ENCODE measurements at places on chromosomes 7 and 10.

- DNase-seq: no peak
Measured at GRCh38 chr10:21808550-21808949, 195.0 kb downstream of the DNAJC1 start.

GRCh38 chr7:96084881-96085553 is 236.9 kb downstream of the SLC25A13 start:
- no peak for DNase-seq

GRCh38 chr10:32548208-32548607 is 102.3 kb downstream of the CCDC7 start:
- no peak for DNase-seq

DNA sequence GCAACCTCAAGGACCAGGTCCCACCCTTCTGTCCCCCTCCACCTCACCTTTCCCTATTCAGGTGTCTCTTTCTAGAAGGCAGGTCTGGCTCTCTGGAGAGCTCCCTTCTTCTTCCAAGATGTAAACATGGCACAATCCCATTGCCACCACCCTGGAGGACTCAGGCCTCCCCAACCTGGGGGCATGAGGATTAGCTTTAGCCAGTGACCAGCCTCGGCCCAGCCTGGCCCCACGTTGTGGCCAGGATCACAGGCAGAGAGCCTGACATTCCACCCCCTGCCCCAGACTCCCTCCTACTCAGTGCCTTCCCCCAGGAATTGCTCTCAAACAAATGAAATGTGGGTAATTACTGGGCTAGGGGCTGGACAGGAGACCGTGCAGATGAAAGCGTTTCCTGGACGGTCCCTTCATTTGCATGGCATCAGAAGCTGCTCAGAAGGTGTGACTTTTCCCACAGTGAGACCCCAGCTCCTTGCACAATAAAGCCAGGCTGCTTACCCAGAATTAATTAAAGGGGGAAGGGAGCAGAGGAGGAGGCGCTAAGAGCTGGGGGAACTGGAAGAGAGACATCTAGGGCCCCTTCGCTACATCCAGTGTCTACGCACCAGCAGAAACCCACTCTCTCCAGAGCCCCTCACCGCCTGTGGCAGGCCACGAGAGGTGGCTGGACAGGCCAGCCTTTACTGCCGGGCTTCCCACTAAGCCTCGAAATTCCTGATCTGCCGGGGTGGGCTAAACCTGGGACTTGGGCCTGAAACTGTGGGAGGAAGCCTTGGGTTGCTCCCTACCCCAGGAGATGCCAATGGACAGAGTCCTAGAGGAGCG is 7.7 kb downstream of the FGF8 start:
- DNase-seq: no peak

DNA sequence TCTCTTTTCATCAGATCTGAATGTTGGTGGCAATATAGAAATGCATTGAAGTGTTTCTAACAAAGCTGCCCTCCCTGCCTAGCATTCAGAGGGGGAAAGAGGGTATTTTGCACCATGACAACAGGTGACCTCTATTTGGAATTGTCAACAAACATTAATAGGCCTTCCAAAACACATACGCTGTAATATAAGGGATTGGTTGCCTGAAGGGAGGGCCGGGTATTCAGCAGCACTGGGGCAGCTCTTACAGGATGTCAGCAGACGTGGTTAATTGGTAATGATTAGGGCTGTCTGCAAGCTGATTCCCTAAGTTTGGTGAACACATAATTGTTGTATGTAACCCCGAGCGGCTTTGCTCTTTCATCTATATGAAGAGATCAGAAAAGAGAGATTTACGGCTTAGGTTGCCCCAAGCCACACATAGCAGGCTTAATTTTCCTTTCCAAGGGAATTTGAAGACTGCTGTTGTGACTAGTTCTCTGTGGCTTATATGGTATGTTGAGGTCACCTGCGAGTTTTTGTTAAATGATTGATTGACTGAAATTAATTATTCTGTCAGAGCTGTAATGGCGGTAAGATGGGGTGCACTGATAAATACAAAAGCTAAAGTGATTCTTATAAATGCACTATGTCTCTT is 759.3 kb downstream of the LRMDA start:
- DNase-seq: no peak

DNA sequence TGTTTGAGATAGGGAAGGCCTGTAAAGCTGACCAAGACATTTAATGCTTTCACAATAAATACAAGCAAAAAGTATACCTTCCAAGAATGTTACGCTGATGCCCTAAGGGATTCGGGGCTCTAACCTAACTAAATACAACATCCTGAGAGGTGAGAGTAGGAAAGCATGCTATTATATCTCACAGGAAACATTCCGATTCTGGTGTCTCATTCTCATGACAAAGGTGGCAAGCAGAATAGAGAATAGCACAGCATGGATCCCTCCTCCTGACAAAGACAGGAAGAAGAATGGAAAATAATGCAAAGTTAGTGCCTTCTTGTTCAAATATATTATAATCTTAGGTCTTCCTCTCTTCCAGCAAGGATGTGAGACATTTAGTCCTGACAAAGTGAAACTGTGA is 504.3 kb downstream of the TFEC start:
- DNase-seq: no peak

DNA sequence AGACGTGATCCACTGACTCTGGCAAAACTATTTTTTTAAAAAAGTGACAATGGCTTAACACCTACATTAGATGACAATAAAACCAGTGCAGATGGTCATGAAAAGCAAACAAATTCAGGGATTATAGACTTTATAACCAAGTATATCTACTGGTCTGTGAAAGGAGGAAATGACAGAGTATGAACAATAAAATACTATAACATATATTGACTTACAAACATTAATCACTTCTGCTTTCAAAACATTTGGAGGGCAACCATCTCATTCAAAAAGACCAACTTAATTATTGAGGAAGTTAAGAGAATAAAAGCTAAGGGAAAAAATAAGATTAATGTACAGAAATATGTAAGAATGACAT is 34.8 kb downstream of the JMJD1C start:
- DNase-seq: no peak

DNA sequence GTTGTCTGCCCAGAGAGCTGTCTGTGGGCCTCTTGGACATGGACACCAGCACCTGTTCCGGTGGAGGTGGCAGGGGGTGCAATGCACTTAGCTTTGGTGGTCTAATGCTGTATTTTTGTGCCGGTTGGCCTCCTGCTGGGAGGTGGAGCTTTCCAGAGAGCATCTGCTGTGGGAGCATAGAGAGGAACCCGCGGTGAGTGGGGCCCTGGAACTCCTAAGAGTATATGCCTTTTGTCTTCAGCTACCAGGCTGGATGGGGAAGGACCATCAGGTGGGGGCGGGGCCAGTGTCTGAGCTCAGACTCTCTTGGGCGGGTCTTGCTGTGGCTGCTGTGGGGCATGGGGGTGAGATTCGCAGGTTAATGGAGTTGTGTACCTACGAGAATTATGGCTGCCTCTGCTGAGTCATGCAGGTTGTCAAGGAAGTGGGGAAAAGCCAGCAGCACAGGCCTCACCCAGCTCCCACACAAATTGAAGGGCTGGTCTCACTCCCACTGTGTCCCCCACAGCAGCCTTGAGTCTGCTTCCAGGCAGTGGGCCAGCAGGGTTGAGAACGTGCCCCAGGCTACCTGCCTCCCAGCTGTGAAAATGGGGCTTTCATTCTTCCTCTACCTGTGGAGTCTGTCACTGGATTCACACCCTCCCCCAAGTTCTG is 29.0 kb downstream of the JAKMIP3 start:
- DNase-seq: no peak

GRCh38 chr10:97596101-97597082 is 6.9 kb downstream of the C10orf62 start:
- no peak for DNase-seq

DNA sequence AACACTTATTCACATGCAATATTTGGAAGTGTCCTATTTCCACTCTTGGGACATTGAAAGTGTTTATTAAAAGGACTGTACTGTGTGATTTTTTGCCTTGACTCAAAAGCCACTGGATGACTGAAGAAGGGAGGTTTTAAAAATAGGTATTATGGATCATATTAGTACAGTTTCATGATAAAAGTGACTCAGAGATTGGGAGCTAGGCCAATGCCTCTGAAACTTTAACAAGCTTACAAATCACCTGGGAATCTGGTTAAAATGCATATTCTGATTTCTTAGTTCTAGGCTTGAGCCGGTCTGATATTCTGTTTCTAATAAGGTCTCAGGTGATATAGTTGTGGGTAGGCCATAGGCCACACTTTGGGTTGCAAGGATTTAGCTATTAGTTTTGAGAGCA is 191.2 kb downstream of the PLXDC2 start:
- DNase-seq: no peak

- DNase-seq: no peak
Measured at GRCh38 chr10:124449170-124450011, 444 bp downstream of the NKX1-2 start.

DNA sequence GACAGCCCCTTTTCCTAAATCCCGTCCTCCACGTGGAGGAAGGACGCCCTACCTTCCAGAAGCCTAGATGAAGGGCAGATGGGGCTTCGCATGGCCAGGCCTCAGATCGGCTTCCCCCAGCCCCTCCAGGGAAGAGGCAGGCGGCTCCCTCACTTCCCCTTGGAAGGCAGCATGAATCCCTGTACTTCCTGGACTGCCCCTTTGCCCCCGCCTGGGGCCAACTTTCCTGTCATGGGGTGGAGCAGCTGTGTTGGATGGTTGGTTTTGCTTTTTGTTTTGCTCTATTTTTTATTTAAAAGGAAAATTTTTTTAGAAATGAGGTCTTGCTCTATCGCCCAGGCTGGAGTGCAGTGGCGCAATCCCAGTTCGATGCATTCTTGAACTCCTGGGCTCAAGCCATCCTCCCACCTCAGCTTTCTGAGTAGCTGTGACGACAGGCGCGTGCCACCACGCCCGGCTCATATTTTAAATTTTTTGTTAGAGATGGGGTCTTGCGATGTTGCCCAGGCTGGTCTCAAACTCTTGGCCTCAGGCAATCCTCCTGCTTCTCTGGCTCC is 27.2 kb downstream of the GTF2IRD1 start:
- DNase-seq: no peak

DNA sequence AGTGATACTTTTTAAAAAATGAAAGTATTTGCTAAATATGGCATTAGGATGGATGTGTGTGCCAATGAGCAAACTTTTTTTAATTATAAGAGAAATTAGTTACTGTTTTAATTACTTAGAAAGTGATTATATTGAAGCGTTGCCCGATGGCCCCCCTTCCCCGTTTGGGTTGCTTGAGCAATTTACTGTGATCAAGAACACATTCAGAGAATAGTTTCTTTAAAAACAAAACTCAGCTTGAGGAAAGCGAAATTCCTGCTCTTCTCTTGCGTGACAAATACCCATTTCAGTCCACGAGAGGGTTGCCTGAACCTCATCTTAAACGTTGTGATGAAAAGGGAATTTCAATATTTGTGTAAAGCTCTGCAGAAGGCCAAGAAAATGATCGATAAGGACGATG is 234.1 kb downstream of the GATA3 start:
- DNase-seq: no peak

DNA sequence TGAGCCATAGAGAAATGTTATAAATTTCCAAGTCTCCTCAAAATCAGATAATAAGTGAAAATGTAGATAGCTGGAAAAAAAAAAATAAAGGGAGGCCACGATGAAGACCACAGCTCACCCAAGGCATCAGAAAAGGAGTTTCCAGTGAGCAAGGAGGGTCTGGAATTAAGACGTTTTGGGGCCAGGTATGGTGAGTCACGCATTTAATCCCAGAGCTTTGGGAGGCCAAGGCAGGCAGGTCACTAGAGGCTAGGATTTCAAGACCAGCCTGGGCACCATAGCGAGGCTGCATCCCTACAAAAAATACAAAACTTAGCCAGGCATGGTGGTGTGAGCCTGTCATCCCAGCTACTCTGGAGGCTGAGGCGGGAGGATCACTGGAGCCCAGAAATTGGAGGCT is 65.5 kb downstream of the ASB13 start:
- DNase-seq: no peak

DNA sequence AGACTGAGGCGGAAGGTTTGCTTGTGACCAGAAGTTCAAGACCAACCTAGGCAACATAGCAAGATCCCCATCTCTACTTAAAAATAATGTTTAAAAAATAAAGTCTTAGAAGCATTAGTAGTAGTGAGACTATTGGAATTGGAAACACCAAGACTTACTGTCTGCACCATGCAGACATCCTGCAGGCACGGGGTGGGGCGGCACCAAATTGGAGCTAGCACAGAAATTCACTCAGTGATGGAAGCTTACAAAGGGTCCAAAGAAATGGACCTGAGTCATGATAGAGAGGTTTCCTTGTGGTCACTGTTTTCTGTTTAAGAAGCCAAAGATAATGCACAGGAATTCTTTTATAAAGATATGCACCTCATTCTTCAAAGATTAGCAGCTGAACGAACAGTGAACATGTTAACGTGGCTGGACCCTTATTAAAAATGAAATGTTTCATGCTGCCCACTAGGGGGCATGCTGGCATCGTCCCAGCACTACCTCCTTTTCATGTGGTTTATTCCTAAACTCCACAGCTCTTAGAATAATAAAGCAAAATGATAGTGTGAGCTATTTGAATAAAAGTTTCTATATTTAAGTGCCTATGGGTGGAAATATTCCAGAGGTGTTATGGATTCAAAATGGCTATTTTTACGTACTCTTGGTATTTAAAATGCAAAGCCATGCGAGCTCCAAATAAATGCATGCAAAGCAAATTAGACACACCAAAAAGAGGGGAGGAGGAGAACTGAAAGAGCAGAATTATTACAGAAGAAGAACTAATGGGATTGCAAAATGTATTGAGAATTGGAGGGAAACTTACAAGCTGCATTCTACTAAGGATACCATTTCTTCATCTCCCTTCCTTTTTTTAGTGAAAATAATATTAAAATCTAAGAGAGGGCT is 28.6 kb downstream of the PDSS1 start:
- no peak for DNase-seq

- DNase-seq: no peak
Measured at GRCh38 chr7:98211676-98212531, 665 bp downstream of the BHLHA15 start.

DNA sequence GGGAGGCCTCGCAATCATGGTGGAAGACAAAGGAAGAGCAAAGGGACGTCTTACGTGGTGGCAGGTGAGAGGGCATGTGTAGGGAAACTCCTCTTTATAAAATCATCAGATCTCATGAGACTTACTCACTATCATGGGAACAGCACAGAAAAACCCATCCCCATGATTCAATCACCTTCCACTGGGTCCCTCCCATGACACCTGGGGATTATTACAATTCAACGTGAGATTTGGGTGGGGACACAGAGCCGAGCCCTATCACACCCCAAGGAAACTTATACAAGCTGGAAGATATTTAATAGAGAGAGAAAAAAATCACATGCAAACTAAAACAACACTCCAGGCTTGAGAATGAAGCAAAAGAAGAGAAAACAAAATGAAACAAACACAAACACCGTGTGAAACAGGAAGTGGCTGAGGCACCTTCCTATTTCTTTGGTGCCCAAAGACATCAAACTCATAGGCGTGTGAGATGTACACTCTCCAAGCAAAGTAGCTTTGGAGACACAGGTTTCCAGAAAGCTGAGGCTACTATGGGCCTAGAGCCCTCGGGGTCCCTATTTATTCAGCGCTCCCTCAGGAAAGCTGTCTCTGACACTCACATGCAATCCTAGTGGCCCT is 97.2 kb downstream of the PRKCQ start:
- no peak for DNase-seq

DNA sequence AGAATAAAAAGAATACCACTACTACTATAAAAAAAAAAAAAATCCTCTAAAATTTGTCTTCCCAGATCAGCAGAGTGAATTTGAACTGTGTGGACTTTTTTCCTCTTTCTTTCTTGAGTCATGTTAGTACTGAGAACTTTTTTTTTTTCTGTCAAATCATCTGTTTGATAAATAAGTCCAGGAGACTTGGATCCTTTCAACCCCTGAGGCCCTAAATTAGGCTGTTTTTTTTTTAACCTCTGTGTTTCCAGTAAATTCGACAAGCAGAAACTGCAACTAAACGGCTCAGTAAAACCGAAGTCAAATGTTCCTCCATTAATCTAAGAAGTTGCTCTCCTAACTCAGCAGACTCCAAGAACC is 2.7 kb downstream of the MAP3K8 start:
- DNase-seq: no peak

All from stimulated activated CD8-positive, alpha-beta memory T cell treated with anti-CD3 and anti-CD28 coated beads, Interleukin-7, amount 100 ng/mL, for 1 hour (primary cell).